ENCODE measurements at places on chromosomes 7 and 10. TPM values are rescaled to one million over a fixed set of nuclear protein-coding genes. Genes with fewer than 3 reads are reported as not detected.
A peak's percentile ranks its signal among the peaks of the same experiment; 100 is the strongest.

HKDC1 gene
- total RNA-seq, result 173 TPM

SRRM3 gene
- total RNA-seq, result 0.74 TPM

PRRT4 gene
- total RNA-seq, result 0.70 TPM

NODAL gene
- total RNA-seq, result not detected

ELN gene
- total RNA-seq, result not detected

NUTM2E gene
- 0.70 TPM for total RNA-seq

CALHM2 gene
- 54.1 TPM for total RNA-seq

OR2A42 gene
- not detected for total RNA-seq

PHKG1 gene
- 3.9 TPM for total RNA-seq

- no peaks in the 10 kb centered on the region for H3K27me3 ChIP-seq
- no peaks in the 10 kb centered on the region for H3K36me3 ChIP-seq
- H3K4me3 ChIP-seq, result peak overlapping the region; percentile 14
- peaks cover 44% of the 10 kb centered on the region for H3K4me1 ChIP-seq
- peak overlapping the region; percentile 56 for H3K27ac ChIP-seq
These were observed 4.3 kb downstream of the PLEKHA8 start for GRCh38 chr7:30032310-30033125.

GRCh38 chr10:49508654-49509053 is 30.3 kb downstream of the ERCC6 start:
- H3K27ac ChIP-seq, result no peak overlapping the region
- H3K27me3 ChIP-seq, result no peaks in the 10 kb centered on the region
- peaks cover 19% of the 10 kb centered on the region for H3K36me3 ChIP-seq
- H3K4me1 ChIP-seq, result no peaks in the 10 kb centered on the region
- no peak for DNase-seq

GRCh38 chr7:157932498-157933218 is 595.9 kb downstream of the DNAJB6 start:
- peak; percentile 54 for DNase-seq
- no peak overlapping the region for H3K4me3 ChIP-seq
- peaks cover 43% of the 10 kb centered on the region for H3K27me3 ChIP-seq

GRCh38 chr7:4765776-4766490 is 9.5 kb upstream of the AP5Z1 start:
- no peak overlapping the region for H3K27ac ChIP-seq
- H3K4me1 ChIP-seq, result no peaks in the 10 kb centered on the region
- no peaks in the 10 kb centered on the region for H3K27me3 ChIP-seq
- no peak overlapping the region for H3K4me3 ChIP-seq
- no peaks in the 10 kb centered on the region for H3K36me3 ChIP-seq
- no peak for DNase-seq

GRCh38 chr10:84244651-84245270 is at the start of gene RGR:
Gene RGR, plus strand, starts transcription at chr10:84245053. Its CDS starts 38 bp downstream, at chr10:84245091.
- H3K4me3 ChIP-seq, result no peak within 1 kb of the TSS
- H3K4me1 ChIP-seq, result no peaks in the 10 kb centered on the region
- H3K27ac ChIP-seq, result no peak within 1 kb of the TSS

GRCh38 chr7:76514926-76515771 is 4.8 kb downstream of the UPK3B start:
- no peak overlapping the region for H3K27ac ChIP-seq
- DNase-seq, result no peak
- H3K27me3 ChIP-seq, result no peaks in the 10 kb centered on the region
- peaks cover 20% of the 10 kb centered on the region for H3K4me1 ChIP-seq

GRCh38 chr7:51301806-51302205 is 14.8 kb downstream of the COBL start:
- no peaks in the 10 kb centered on the region for H3K36me3 ChIP-seq
- no peaks in the 10 kb centered on the region for H3K27me3 ChIP-seq
- no peak overlapping the region for H3K27ac ChIP-seq

- H3K27me3 ChIP-seq, result no peaks in the 10 kb centered on the region
- H3K36me3 ChIP-seq, result no peaks in the 10 kb centered on the region
- no peak for DNase-seq
- no peak overlapping the region for H3K4me3 ChIP-seq
These were observed 806.6 kb upstream of the GHITM start for GRCh38 chr10:83332690-83333089.

- peak overlapping the region; percentile 10 for H3K27ac ChIP-seq
- DNase-seq, result no peak
- no peaks in the 10 kb centered on the region for H3K27me3 ChIP-seq
These were observed 1.7 kb upstream of the MYO1G start for GRCh38 chr7:44980393-44981034.

DNA sequence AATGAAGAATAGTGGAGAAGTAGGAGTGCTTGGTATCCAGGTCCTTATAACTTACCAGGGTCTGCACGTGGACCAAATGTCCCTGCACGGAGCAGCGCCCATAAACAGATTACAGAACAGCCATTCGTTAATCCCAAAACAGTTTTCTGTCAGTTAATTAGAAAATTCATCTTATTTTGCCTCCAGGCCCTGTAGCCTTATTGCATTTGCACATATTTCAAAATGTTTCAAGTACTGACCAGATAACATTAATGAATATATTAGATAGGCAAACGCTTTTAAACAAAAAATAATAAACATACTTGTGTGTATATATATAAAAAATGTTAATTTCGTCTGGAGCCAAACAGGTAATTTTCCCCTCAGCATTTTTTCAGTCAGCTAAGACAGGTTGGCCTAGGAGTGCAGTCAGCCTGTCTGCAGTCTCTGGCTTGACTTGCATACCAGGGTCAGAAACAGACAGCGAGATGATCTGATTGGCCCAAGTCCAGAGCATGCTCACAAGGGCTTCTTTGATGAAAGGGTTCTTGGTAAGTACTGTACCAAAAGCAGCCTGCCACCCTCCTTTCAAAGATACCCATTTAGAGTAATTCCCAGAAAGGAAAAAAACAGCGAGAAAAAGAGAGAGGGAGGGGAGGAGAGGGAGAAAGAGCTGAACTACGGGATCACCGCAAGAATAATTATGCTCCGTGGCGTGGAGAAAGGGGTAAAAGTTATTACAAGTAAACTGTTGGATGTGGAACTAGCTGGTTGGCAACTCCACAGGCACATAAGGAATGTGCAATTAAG is 194.4 kb upstream of the TCF7L2 start:
- H3K4me3 ChIP-seq, result no peak overlapping the region
- no peak for DNase-seq
- H3K4me1 ChIP-seq, result peaks cover 14% of the 10 kb centered on the region
- no peaks in the 10 kb centered on the region for H3K36me3 ChIP-seq
- no peak overlapping the region for H3K27ac ChIP-seq

DNA sequence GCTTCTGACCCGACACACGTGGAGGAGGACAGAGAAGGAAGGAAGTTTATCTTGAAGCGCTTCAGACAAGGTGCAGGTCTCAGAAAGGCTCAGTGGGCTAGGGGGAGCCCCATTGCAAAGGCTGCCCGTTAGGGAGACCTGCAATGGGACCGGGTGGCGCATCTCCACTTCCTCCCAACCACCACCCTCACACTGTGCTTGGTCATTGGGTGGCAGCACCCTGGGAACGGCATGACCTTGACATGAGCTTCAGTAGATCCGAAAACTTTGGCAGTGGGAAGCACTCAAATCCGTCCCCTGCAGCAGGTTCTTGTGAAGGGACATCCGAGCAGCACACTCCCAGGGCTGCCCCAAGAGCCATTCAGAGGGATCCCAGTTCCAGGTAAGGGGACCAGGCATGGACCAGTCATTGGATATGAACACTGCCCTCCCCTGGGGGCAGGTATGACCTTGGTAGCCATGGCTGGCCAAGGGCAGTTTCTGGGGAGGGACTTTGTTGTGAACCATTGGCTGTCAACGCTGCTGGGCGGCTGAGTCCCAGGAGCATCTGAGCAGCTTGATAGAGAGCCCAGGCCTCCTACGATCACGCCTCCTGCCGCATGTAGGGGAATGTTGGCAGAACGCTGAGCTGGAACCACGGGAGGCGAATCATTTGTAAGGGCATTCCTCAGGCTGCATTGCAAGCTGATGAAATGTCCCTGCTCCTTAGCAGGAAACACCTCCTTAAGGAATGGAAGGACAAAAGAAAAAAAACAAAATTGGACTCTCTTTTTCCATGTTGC is 31.7 kb downstream of the GALNTL5 start:
- H3K27ac ChIP-seq, result no peak overlapping the region
- no peak for DNase-seq
- no peaks in the 10 kb centered on the region for H3K4me1 ChIP-seq

DNA sequence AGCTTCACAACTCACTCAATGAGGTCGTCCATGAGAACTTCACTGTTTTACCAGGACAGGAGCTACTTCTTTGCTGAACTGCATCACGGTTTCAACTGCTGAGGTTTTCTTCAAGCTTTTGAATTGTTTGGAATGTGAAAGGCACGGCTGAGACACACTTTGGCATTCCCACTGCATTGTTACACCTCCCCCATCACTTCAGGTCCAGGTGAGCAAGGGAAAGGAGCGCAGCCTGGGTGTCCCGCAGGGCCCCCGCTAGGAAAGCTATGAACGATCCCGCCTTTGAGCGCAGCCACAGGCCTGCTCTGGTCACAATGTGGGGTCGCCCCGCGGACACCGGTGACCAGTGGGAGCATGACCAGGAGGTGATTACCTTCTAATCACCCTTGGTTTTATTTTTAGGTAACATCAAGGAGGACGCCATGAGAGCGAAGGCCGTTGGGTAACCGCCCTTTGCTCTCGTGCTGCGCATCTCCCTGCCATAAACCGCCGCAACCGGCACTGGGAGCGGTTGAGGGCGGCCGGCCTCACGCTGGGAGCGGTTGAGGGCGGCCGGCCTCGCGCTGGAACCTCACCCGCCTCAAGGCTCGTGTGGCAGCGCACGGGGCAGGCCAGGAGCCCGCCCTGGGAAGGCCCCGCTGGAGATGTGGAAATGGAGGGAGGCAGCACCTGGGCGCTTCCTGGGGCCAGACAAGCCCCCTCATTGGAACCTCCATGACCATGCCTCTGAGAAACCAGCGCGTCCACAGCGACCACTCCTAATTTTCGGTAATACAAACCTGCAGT is 50.9 kb upstream of the SGMS1 start:
- H3K27ac ChIP-seq, result no peak overlapping the region
- no peak for DNase-seq
- no peaks in the 10 kb centered on the region for H3K36me3 ChIP-seq
- H3K4me3 ChIP-seq, result no peak overlapping the region
- no peaks in the 10 kb centered on the region for H3K4me1 ChIP-seq

DNA sequence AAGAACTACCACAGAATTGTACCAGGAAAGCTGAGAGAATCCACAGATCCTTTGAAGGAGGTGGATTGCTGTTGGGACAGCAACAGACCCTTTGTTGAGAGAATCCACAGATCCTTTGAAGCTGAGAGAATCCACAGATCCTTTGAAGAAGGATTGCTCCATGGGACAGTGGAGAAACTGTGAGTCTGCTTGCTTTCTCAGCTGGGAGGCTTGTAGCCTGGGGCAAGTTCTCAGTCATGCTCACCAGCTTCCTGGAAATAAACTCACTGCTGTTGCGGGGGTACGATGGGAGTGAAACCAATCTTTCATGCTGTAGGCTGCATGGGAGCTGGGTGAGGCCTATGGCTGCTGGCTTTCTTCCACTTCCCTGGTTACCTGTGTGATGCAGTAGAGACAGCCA is 106.3 kb downstream of the C7orf25 start:
- H3K27me3 ChIP-seq, result no peaks in the 10 kb centered on the region
- no peaks in the 10 kb centered on the region for H3K4me1 ChIP-seq
- DNase-seq, result no peak
- H3K27ac ChIP-seq, result no peak overlapping the region

DNA sequence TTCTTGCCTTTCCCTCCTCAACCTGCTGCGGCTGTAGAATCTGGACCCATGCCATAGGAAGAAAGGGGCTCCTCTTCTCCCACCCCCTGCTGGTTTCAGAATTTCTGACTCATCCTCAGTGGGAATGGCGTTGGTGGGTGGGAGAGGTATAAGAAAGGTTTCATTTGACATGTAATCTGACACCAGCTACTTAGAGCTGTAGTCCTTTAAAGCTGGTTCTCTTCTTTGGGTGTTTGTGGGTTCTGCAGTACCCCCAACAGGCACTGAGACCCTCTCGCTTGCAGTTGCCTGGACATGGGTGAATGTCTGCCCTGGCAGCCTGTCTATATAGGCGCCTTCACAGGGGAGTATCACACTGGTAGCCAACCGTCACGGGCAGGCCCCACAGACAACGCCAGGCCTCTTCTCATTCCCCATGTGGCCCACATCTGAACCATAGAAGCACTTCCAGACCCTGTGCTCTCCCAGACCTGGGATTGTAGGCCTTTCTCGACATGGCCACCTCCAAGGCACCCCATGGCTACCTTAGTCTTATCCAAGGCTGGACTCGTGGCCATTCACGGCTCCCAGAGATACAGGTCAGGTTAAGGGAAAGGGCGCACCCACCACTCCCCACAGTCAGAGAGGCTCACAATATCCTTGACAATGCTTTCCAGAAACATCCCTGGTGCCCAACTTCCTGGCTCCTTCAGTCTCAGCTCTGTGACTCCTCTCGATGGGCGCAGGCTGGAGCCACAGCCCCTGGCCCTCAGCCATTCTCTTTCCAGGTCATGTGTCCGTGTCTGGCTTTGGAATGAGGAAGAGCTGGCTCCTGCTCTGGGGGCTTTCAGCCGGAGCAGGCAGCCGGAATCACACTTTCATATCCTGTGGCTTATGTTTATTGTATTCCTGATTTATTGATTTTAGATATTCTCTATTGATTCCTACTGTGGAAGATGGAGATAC is 17.5 kb downstream of the ZNF862 start:
- peak overlapping the region; percentile 30 for H3K27ac ChIP-seq
- H3K36me3 ChIP-seq, result no peaks in the 10 kb centered on the region
- no peak overlapping the region for H3K4me3 ChIP-seq
- DNase-seq, result peak; percentile 83

DNA sequence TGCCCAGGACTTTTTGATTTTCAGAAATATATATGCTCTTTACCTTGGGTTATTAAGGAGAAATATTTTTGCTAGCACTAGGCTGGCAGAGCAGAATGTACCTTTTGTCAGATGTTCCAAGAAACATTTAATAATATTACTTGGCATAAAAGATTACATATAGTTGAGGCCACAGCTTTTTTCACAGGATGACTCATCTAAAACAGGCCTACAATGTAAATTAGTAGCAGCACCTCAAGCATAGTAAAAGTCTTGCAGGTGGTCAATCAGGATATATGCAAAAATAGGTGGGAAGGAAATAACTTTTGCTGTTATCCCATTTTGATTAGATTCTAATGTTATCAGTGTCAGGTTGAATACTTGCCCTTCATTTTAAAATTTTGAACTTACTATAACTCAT is 14.9 kb upstream of the ITGB1 start:
- no peaks in the 10 kb centered on the region for H3K36me3 ChIP-seq
- no peak overlapping the region for H3K27ac ChIP-seq
- H3K4me3 ChIP-seq, result no peak overlapping the region
- H3K4me1 ChIP-seq, result peaks cover 29% of the 10 kb centered on the region
- H3K27me3 ChIP-seq, result no peaks in the 10 kb centered on the region

GRCh38 chr7:82235713-82236112 is 207.9 kb downstream of the CACNA2D1 start:
- DNase-seq, result no peak
- H3K4me3 ChIP-seq, result no peak overlapping the region
- H3K4me1 ChIP-seq, result no peaks in the 10 kb centered on the region
- H3K27ac ChIP-seq, result no peak overlapping the region
- no peaks in the 10 kb centered on the region for H3K36me3 ChIP-seq
- no peaks in the 10 kb centered on the region for H3K27me3 ChIP-seq

Measured in PC-9 (cell line).